ENCODE measurements at places on chromosomes 7 and 10. TPM values are rescaled to one million over a fixed set of nuclear protein-coding genes. Genes with fewer than 3 reads are reported as not detected.

Gene GRID1
- total RNA-seq: not detected

Gene VWA2
- under 0.01 TPM for total RNA-seq

Gene PROSER2
- 1.7 TPM for total RNA-seq

Gene BMPER
- 39.5 TPM for total RNA-seq

Gene TAS2R5
- 0.77 TPM for total RNA-seq

Gene IMPDH1
- 75.2 TPM for total RNA-seq

Gene NODAL
- total RNA-seq: not detected

Gene HOXA2
- 0.28 TPM for total RNA-seq

Gene GOLGA7B
- total RNA-seq: not detected

Gene AKR1C1
- 122 TPM for total RNA-seq

Gene VAX1
- not detected for total RNA-seq

Gene PNLIPRP3
- total RNA-seq: not detected

Gene ASAH2
- 0.28 TPM for total RNA-seq

Gene PALD1
- 0.56 TPM for total RNA-seq

Gene MMD2
- not detected for total RNA-seq

Gene PIK3CG
- 0.19 TPM for total RNA-seq

Gene GPR37
- total RNA-seq: not detected

Gene ZNF503
- total RNA-seq: 3.7 TPM

Gene SPDYE2
- not detected for total RNA-seq

Gene FAM221A
- 1.3 TPM for total RNA-seq

Measured in regular cardiac myocyte (primary cell).